Fibroblast of the aortic adventitia (primary cell): ENCODE measurements at places on chromosomes 2 and 18. TPM values are rescaled to one million over a fixed set of nuclear protein-coding genes. Genes with fewer than 3 reads are reported as not detected.

GAREM2 gene
- 0.57 and 2.4 TPM in 2 replicates for total RNA-seq

- DNase-seq = no peak
Observed at GRCh38 chr2:157307021-157307420, 18.6 kb downstream of the ERMN start.

- DNase-seq = no peak
Observed at GRCh38 chr2:190235101-190235500, 84.5 kb downstream of the HIBCH start.

DNA sequence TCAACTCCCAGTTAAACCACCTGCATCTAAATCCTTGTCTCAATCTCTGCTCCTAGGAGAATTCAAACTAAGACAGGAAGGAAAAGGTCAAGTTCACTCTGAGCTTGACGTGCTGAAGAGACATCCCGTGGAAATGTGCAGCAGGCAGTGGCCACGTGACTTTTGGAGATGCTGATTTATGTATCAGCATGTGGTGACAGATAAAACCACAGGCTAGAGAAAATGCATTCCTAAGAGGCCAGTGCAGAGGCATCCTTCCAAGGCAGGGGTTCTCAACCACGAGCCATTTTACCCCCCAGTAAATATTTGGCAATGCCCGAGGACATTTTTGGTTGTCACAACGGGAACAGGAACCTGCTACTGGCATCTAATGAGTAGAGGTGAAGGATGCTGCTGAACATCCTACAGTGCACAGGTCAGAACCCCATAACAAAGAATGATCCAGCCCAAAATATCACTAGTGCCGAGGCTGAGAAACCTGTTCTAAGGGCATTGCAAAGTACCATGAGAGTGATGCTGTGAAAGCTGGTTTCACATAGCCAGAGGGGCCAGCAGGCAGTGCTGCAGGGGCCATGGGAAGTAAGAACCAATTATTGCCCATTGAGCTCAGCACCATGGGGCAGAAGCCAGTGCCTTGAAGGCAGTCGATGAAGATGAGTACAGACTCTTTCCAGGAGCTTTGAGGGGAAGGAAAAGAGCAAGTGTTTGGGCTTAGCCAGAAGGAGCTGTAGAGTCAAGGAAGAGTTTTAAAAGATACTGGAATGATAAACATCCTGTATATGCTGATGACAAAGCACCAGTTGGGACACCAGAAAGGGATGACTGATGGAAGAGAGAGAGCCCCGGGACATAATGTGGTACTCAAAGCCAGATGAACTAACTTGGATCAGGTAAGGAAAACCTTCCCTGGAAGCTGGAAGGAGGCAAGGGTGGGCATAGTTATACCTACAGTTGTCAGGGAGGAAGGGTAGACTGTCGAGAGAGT lies 174.6 kb downstream of the HAUS1 start:
- DNase-seq = peak; percentile 55

- DNase-seq = no peak
Observed at GRCh38 chr2:207217442-207217841, 51.7 kb upstream of the KLF7 start.
